ENCODE measurements at places on chromosomes 2 and 18.

DNA sequence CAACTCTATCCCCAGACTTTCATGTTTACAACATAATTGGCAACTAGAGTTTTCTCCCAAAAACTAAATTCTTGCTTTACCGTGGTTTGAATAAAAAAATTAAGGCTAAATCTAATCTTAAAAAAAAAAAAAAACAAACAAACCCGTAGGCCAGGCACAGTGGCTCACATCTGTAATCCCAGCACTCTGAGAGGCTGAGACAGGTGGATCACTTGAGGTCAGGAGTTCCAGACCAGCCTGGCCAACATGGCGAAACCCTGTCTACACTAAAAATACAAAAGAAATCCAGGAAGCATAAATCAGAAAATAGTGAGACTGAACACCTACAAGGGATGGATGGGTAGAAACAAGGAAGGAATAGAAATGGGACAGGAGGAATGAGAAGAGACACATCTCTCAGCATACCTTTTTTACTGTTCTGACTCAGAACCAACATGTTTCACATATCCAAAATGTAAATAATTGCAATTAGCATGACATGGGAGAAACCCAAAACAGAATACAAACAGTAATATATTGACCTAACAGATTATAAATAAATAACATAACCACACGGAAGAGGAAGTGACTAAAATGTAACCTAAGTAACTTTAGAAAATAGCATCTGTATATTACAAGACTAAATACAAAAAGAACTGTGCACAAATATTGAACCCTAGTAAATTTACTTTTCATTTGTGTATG is 17.5 kb downstream of the MGAT4A start:
- DNase-seq, result no peak

GRCh38 chr2:149799013-149799705 is 211.6 kb upstream of the MMADHC start:
- no peak for DNase-seq

DNA sequence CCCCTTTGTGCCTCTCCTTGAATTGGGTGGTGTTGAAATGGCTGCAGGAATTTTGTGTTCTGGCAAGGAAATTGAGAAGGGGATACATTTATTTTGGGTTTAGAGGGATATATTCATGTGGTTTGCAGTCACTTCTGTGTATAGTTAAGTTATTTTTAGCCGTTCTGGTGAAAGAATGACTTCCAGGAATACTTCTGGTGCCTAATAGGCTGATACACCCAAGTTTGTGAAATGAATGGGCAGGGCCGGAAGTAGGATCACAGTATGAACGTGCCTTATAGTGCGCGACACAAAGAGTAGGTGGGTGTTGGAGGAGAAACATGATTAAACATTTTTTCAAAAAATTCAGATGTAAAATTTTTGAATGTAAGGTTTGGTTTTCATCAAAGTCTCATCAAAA is 168.6 kb upstream of the ATP5MC3 start:
- no peak for DNase-seq

DNA sequence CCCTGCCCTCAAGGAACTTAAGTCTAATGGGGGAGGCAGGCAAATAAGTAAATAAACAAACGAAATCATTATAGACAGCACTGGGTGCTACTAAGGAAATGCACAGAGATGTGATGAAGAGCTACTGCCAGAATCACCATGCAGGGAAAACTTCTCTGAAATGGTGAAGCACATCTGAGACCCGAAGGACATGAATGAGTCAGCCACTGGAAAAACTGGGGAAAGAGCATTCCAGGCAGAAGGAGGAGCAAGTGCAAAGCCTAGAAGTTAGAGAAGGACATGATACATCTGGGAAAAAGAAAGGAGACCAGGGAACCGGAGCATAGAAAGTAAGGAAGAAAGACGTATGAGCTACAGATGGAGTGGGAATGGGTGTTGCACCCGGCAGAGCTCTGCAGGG is 56.8 kb downstream of the TGFA start:
- no peak for DNase-seq

DNA sequence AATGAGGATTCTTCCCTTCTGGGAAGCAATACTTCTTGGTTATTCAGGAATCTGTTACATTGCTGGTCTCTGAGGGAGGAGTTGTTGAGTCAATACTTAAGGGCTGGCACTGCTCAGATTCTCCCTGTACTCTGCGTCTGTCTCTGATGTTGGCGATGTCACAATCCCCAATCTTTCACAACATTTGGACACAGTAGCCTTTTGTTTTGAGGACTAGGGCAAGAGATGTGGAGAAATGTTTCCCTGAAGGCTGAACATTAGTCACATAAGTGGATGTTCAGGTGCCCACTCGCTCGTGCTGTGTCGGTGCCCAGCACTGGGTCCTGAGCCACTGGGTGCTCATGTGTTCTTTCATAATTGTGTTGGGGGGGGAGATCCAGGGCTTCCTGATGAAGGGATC is 55.0 kb downstream of the MAPK4 start:
- DNase-seq, result no peak

DNA sequence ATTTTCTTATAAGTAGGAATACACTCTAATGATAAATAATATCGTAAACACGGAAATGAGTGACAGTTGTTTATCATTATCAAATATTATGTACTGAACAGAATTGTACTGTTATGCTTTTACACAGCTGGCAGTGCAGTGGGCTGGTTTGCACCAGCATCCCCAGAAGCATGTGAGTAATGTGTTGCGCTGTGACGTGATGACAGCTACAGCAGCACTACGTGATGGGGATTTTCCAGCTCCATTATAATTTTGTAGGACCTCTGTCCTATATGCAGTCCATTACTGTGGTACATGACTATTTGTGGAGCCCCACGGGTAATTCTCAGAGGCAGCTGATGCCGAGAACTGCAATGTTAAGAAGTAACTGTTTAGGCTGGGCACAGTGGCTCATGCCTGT is 77.3 kb upstream of the ATG16L1 start:
- DNase-seq, result no peak

DNA sequence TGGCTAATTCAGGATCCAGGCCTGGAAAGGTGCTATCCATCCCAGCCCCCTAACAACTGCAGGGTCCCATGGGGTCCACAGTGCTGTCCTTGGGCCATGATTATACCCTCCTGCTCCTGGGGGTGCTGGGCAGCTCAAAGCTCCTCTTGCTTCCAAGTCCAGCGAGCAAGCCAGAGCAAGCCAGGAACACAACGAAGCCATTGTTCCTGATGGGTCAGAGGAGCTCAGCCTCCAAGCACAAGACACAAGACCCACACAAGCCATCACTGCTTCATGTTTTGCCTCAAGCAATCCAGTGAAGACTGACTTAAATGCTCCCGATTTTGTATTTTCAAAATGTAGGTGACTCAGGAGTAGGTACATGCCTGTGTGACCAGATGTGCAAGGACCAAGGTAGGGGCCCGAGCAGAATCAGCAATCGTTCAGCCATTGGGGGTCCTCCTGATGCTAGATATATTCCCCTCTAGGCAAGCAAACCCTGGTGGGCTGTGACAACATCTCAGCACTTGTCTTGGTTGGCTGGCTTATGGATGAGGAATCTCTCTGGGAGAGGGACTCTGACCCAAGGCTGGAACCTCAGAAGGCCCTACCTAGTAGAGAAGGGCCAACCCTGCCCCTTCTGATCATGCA is 90.8 kb downstream of the EPAS1 start:
- DNase-seq, result no peak

- DNase-seq, result no peak
Measured at GRCh38 chr2:76749858-76750257, 772.3 kb downstream of the LRRTM4 start.

DNA sequence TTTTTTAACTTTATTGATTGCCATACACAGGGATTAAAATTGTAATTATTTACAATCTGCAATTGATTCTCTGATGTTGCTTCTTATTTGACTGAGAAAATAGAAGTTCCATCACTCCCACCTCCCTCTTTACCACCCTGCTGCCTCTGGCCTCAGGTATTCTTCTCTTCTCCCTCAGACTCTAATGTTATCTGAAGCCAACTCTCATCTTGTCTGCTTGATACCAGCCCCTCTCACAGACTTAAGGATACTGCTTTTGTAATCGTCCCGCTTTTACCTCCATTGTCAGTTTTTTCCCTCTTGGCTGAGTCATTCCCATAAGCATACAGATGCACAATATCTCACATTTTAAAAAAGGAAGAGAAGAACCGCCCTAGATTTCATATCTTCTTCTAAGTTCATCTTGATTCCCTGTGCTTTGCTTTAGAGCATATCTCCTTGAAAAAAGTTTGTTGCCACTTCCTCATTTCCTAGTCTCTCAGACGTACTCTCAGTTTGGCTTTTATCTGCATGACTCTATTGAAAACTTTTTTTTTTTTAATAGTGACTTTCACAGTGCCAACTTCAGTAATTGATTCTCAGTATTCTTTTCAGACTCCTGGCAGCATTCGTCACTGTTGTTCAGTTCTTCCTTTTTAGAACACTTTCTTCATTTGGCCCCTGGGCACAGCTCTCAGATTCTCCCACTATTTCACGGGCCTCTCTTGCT is 31.1 kb downstream of the SPAG16 start:
- DNase-seq, result no peak

DNA sequence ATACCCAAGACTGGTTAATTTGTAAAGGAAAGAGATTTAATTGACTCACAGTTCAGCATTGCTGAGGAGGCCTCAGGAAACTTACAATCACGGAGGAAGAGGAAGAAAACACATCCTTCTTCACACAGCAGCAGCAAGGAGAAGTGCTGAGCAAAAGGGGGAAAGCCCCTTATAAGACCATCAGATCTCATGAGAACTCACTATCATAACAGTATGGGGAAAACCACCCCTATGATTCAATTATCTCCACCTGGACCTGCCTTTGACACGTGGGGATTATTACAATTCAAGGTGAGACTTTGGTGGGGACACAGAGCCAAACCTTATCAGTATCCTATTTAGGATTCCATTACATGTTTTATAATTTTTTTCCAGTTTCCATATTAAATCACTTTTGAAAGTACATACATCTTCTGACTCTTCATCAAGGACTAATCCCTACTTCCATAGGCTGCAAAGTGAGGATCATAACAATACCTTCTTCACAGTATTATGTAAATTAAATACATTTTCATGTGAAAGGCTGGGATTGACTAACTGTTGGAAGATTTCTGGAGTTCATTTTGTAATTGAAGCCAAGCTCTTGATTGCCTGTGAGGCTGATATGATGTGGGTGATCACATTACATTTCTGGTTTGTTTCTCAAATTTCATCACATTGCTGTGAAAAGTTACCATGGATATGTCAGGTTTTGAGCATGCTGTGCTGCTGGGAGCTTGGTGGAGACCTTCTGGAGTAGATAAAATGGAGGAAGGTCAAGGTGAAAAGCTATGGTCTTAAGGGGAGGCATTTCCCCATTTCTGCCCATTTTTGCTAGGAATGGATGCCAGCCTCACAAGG is 31.7 kb upstream of the CERS6 start:
- DNase-seq, result no peak

GRCh38 chr18:48836231-48836805 is 114.4 kb downstream of the SMAD7 start:
- DNase-seq, result no peak

GRCh38 chr2:75525434-75526310 is 35.1 kb downstream of the EVA1A start:
- DNase-seq, result no peak

DNA sequence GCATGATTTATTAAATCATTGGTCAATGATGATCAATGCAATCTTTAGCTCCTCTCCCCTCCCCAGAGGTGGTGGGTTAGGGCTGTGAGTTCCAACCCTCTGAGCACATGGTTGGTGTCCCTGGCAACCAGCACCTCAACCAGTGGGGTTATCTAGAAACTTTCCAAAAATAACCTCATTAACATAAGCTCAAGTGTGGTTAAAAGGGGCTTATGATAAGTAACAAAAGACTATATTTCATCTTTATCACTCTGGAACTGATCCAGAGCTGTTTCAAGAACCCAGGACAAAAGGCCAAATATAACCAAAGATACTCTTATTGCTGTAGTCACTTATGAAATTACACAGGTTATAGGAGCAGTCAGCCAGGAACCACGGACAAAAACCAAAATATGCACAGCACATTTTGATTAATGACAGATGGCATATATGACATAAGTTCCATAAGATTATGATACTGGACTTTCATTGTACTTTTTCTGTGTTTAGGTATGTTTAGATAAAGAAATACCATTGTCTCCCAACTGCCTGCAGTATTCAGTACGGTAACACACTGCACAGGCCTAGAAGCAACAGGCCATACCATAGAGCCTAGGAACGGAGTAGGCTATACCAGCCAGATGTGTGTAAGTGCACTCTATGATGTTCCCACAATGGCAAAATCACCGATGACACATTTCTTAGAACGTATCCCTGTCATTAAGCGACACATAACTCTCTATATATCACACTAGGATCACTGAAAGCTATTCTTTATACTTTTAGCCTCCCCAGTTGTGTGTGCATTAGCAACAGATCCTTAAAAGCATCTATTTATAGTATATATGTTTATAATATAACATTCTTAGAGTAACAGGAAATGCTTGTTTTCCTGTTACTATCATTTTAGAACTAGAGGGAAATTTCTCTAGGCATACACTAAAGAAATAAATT is 31.9 kb downstream of the KIDINS220 start:
- no peak for DNase-seq

GRCh38 chr18:12291161-12291560 is 16.9 kb upstream of the TUBB6 start:
- no peak for DNase-seq

- DNase-seq, result peak; percentile 46
Measured at GRCh38 chr18:79438898-79439627, 43.3 kb downstream of the NFATC1 start.

DNA sequence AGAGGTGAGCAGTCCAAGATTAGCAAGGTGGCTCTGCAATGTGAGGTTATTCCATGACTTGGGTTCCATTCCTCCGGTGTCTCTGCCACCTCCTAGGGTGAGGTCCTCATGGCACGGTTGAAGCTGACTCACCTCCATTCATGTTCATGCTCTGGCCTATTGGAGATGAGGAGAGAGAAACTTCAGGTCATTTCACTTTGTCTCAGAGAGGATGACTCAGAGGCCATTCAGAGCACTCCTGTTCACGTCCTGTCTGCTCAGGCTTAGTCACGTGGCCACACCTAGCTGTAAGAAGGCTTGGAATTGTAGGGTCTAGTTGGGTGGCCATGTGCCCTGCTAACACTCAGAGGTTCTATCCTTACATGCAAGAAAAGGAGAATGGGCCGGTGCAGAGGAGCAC is 67.5 kb upstream of the MBOAT2 start:
- no peak for DNase-seq

GRCh38 chr2:18297534-18298058 is 262.9 kb downstream of the RDH14 start:
- DNase-seq, result no peak

- no peak for DNase-seq
Measured at GRCh38 chr2:15746703-15747550, 155.3 kb downstream of the DDX1 start.

DNA sequence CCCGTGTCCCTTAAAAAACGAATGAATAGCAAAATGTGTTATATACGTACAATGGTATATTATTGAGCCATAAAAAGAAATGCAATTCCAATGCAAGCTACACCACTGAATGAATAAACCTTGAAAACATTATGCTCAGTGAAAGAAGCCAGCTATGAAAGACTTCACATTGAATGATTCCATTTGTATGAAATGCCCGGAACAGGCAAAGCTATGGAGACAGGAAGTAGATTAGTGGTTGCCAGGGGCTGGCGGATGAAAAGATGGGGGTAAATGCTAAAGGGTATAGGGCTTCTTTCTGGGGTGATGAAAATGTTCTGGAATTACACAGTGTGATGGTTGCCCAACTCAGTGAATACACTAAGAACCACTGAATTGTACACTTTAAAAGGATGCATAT is 113.3 kb downstream of the NOL10 start:
- no peak for DNase-seq

GRCh38 chr2:173654161-173654895 is 299.7 kb downstream of the CDCA7 start:
- no peak for DNase-seq
